ENCODE measurements at places on chromosomes 2 and 18.
A peak's percentile ranks its signal among the peaks of the same experiment; 100 is the strongest.

GRCh38 chr2:47236503-47237215 is 81.6 kb upstream of the STPG4 start:
- no peak for DNase-seq

GRCh38 chr2:72824224-72824842 is 1.5 kb downstream of the EXOC6B start:
- no peak for DNase-seq

- peak; percentile 21 for DNase-seq
Measured at GRCh38 chr2:31241625-31242270, 7.8 kb downstream of the EHD3 start.

DNA sequence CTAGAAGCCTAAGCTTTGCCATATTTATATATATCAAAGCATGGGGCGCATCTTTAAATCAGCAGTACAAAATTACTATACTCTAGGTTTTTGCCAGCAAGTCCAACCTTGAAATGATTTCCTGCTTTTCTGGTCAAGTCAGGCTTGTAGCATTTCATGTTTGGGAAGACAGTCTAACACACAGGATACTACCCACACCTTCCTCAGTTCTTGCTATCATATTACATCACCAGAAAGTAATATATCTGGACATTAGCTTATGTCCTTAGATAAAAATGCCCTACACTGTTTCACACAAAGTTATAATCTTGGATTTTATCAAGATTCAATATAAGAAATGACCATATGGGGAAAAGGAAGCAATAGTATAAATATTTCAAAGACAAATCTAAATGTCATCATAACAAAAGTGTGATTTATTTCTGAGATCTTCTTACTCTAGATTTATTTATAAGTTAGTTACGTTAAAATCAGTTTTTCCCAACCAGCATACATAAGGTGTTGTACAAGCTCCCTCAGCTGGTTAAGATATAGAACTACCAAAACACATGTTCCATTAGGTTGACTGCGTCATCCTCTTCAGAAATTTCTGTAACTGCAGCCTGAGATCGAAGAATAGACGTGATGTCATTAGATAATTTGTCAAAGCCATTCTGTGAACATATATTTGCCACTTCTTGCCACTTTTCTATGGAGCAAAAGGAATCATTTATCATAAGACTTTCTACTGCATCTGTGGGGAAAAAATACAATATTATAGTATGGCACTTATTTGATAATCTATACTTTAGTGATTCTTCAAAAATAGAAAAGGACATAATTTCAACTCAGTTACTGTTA is 56.6 kb downstream of the CLHC1 start:
- DNase-seq, result no peak

DNA sequence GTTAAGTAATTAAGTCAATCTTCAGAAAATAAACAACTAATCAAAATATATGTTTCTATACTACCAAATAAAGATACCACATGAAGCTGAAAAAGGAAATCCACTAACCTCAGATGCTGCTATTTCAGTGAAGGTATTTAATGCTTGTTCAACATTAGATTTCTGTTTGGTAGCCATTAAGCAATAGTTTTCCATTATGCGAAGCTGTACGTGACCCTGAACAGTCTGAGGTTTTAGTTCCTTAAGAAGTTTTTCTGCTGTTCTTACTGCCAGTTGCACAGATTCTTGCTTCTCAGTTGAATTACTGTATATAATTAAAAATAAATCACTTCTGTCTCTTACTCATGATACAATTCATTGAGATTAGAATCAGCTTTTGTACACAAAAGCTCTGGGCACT is 65.4 kb downstream of the TTC21B start:
- no peak for DNase-seq

- DNase-seq, result no peak
Measured at GRCh38 chr18:64244571-64244970, 95.7 kb upstream of the LINC00305 start.

DNA sequence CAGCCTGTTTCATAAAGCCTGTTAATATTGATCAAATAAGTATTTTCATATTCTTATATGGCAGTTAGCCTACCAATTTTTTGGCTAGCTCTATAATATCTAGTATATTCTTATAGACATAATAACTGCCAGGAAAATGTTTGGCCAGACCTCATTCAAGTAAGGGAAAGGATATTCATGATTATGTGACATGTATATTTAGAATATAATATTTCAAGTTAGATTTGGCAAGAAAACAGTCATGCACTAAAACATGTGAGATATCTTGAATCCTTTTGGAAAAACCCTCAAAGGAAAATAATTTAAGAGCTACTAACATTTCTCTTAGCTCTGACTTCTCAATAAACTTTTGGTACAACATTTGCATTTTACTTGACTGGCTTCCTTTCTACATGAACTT is 694.1 kb downstream of the PLCL1 start:
- no peak for DNase-seq

DNA sequence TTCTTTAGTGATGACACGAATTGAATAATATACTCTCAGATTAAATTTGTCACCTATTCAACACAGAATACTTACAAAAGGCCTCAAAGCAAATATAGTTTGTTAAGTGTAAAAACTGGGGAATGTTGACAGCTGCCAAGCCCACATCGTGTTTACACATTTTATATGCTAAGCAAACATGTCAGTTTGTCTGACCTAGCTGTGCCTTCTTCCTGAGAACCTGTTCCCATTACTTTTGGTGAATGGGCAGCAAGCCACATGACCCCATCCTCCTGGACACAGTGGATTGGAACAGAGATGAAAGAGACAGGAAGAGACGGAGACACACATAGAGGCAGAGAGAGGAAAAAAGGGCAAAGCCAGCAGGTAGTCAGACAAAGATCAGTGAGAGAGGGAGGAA is 22.9 kb upstream of the CUL3 start:
- DNase-seq, result no peak

DNA sequence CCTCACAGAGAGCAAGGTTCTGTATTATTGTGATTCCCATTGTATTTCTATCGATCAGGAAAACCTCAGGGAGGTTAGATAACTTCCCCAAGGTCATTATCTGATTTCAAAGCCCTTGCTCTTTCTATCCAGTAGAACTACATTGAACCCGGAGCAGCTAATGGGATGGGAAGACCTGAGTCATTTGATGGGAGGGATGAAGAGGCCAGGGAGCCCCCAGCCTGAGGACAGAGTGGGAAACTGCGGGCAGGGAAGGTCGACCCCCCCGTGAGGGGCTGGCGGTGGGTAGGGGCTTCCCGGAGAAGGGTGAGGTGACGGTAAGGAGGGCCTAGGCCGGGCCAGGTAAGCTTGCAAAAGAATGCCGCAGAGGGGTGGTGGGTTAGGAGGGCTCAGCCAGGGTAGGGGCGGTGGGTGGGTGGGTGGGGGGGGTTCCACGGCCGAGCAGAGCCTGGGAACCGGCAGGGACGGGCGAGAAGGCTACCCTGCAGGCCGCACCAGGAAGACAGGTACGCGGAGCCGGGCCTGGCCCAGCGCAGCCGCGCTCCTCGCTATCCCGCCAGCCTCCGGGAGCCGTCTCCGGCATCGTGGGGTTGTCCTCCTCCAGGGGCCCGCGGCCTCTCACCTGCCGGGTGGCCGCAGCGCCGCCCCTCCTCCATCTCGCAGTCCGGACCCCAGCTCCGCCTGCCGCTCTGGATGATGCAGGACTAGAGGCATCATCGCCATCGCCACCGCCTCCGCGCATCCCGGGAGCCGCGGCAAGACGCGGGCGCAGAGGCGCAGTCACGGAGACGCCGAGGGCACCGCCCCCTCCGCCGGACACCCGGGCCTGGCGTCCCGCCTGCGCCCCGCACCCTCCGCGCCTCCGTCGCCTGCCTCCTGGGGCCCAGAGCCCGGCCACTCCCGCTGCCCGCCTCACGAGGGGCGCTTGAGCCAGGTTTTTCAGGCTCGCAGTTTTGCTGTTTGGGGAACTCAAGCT is at the start of gene GPR75:
Gene GPR75 (minus strand): TSS at position 762 of the 976 bp plus-strand sequence. CDS start 5,211 bp downstream, outside the sequence.
- peak; percentile 44 for DNase-seq

GRCh38 chr2:218272531-218273212 is 2.4 kb downstream of the PNKD start:
- peak; percentile 86 for DNase-seq

DNA sequence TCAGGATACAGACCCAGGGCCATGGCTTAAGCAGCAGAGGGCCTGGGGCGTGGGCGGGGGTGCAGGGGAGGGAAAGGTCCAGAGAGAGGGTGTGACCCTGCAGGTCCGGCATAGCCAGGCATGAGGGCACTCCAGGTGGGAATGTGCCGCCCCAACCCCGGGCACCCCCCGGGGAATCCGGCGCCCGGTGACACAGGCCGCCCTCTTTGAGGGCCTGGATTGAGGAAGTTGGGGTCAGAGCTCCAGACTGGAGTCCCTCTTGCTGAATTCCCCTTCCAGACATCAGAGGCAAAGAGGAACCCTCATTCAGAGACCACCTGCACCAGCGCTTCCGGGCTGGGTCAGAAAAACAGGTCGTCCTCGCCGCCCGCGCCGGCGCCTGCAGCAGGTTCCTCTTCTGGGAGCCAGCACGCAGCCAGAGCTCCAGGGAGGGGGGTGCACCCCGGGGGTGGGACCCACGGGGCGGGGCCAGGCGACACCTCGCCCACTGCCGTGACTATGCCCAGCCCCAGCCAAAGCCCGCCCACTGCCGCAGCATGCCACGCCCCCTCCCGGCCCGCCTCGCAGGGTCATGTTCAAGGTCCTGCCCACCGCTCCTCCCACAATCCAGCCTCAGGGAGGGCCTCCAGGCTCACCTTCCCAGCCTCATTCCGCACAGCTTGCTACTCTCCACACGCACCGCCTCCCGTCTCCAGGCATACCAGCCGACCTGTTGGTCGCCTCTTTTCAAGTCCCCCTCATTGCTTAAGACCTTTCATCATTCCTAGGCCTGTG is 98.3 kb upstream of the ID2 start:
- peak; percentile 99 for DNase-seq

DNA sequence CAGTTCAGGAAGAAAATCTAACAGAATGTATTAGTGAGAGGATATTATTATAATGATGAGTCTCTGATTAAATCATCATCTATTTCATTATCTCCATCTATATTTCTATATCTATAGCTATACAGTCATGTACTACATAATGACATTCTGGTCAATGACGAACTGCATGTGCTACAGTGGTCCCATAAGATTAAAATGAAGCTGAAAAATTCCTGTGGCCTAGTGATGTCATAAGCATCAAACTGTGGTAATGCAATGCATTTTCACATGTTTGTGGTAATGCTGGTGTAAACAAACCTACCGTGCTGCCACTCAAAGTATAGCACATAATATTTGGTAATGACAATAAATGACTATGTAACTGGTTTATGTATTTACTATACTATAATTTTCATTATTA is 1127.9 kb upstream of the CHAC2 start:
- no peak for DNase-seq

DNA sequence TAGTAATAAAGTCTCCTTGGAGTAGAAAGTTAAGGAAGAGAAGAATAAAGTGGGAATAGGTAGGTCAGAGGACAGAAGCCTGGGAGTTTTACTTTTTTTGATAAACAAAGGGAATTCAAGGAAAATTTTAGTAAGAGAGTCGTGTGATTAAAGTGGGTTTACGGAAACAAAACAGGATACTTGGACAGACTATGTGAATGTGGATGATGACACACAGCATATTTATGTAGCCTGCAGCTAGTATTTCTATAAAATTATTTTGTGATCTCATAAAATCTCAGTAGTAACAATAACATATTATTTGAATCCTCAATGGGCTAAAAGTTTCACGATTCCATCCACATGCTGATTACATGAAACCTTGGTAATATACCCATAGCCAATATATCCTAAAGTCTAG is 450.7 kb upstream of the PIK3C3 start:
- no peak for DNase-seq

GRCh38 chr18:73848656-73849055 is 299.0 kb downstream of the FBXO15 start:
- no peak for DNase-seq

- DNase-seq, result no peak
Measured at GRCh38 chr18:43627848-43628530, 350.7 kb upstream of the SYT4 start.

DNA sequence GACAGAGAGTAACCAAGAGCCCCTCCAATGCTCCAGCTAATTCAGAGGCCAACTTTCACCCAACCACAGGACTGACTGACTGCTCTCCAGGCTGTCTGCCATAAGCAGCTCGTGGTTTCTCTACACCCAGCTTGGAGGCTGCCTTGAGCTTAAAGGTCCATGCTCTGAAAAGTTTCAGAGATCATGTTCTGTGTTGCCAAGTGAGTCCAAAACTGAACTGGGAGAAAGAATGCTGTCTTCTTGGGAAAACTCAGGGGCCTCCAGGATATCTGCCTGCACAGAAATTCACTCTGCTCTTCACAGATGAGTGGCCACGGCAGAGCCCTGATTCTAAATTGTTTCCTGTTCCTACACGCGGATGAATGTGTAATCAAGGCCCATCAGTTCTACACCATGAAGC is 51.1 kb downstream of the LPIN2 start:
- DNase-seq, result no peak

- DNase-seq, result no peak
Measured at GRCh38 chr2:169193618-169194017, 124.3 kb downstream of the DHRS9 start.

GRCh38 chr2:51718881-51719280 is 686.9 kb upstream of the NRXN1 start:
- DNase-seq, result no peak

DNA sequence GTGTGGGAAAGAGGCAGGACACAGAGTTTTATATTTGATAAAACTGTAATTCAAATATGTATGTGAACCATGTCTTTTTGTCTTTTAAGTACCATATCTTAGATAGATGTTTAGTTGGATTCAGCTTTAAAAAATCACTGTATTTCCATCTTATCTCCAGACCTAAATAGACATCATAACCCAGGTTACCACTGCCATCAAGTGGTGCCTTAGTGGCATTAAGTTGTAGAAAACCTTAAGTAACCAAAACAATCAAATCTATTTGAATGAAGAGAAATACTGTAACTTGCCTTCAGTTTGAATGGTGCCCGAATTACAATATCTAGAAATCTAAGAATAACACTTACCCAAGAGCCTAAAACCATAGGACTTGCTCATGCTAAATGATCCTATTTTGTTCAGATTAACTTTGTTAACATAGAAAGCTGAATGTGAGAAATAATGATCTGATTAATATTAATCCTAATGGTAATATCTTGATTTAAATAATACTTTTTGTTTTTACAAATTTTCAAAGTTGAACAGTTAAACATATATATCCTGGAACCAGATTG is 92.5 kb upstream of the MAP2 start:
- DNase-seq, result no peak

DNA sequence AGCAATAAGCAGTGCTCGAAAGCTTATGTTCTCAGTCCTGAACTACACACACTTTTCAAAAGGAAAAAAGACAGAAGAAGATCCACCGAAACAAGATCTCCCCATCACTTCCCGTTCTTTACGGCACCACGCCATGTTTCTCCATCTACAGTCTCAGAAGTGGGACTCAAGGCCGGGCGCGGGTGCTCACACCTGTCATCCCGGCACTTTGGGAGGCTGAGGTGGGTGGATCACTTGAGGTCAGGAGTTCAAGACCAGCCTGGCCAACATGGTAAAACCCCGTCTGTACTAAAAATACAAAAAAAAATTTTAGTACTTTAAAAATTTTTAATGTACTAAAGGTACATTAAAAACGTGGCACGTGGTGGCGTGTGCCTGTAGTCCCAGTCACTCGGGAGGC is 31.2 kb downstream of the ZNF516 start:
- DNase-seq, result no peak
